Chondrocyte (in vitro differentiated cells): ENCODE measurements at places on chromosomes 6 and 20.

DNA sequence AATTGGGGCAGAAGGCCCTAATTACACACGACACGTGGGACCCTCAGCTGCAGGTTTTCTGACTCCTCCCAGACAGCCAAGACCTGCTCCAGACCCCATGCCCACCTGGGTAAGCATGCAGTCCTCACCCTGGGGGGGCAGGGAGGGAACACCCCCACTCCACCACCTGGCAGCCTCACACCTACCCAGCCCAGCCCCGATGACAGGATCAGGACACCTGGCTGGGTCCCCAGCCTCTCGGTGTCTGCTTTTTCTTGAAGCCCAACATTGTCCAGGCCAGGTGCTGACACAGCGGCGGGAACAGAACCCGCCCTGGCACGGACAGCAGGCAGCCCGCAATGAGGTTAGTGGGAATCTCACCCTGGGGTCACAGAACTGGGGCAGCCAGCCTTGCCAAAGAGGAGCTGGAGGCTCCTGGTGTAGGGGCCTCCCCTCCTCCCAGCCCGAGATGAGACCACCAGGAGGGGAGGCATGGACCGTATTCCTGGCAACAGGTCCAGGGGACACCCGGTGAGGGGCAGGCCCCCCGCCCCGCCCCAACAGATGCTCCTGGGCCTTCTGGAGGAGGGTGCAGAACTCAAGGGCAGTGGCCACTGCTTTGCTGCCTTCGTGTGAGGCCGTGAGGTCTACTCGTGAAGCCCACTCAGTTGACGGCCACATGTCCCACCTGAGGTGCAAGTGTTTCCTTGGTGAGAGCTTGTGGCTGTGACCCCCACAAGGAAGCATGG, 103.8 kb downstream of the DLL1 start:
- DNase-seq = no peak

DNA sequence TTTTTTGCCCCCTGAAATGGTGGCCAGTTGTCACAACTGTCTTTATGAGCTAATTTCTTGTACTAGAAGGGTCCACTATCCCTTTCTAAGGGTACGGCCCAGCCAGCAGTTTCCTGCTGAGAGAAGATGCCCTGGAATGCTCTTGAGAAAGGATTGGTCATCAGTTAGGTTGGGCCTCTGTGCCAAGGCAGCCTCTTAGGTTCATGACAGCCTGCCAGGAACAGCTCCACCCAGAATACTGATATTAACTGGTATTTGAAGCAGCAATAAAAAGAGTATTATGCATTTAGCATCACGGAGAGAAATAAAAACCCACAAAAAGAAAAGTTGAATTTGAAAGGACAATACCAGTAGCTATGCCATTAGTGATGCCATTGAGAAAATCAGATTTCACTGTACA, 9.0 kb upstream of the HINT3 start:
- DNase-seq = no peak

DNA sequence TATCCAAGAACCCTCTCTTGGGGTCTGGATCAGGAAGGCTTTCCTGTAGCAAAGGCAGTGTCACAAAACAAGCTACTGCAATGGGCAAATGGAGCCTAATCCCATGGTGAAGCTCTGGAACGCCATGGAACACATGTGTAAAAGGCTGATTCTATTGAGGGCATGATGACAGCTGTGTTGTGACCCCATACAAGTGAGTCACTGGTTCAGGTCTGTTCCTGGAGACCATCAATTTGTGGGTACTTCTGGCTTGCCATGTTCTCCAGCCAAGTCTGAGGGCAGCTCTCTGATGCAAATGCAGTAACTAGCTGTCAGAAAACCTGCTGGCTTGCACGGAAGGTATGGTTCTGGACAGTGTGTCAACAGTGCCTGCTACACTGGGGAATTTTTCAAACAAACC, 33.3 kb upstream of the ECHDC1 start:
- no peak for DNase-seq

DNA sequence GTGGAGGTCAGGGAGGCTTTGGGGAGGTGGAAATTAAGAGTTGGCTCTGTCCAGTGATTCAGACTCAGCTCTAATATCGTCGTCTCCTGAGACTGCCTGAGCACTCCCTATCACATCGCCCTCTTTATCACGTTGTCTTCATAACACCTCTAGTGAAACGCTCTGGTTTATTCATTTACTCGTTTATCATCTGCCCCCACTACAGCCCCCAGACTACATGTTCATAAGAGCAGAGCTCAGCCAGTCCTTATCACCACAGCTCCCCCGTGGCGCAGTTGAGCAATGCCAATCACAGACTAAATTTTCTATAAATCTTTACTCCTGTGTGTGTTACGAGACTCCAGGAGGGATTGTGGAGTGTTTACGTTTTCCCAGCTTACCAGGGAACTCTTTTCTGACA, 316.2 kb downstream of the ADGRB3 start:
- no peak for DNase-seq

- DNase-seq = no peak
These were observed 187.6 kb downstream of the CLIC5 start for GRCh38 chr6:45827952-45828530.

GRCh38 chr20:52004715-52005114, 186.9 kb downstream of the ZFP64 start:
- DNase-seq = no peak

GRCh38 chr20:10793766-10794165, 120.0 kb upstream of the JAG1 start:
- no peak for DNase-seq

DNA sequence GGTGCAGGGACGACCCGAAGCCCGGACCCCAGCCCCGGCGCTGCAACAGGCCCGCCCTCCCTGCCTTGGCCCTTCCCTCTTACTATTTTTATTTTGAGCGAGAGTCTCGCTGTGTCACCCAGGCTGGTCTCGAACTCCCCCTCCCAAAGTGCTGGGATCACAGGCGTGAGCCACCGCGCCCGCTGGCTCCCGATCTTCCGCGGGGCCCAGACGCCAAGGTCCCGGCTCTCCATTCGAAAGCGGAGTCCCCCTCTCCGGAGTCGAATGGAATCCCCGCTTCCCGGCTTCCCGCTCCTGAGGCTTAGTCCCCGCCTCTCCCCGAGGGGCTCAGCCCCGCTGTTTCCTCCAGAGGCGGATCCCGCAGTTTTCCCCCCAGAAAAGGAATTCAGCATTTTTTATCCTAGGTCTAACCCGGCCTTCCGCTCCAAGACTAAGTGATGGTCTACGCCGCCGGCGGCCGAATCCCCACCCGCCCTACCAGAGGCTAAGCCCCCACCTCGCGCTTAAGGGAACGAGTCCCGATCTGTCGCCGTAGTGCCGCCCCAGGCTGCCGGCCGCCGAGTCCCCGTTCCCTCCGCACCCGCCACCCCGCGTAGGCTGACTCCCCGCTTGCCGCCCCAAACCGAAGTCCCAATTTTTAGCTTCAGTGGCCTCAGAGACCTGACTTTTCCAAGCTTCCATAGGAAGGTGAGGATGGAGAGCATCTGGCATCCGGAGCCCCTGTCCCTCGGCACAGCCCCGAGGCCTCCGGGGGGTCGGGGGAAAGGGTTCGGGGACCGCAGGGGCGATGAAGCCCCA, 11.5 kb upstream of the TMC2 start:
- no peak for DNase-seq

DNA sequence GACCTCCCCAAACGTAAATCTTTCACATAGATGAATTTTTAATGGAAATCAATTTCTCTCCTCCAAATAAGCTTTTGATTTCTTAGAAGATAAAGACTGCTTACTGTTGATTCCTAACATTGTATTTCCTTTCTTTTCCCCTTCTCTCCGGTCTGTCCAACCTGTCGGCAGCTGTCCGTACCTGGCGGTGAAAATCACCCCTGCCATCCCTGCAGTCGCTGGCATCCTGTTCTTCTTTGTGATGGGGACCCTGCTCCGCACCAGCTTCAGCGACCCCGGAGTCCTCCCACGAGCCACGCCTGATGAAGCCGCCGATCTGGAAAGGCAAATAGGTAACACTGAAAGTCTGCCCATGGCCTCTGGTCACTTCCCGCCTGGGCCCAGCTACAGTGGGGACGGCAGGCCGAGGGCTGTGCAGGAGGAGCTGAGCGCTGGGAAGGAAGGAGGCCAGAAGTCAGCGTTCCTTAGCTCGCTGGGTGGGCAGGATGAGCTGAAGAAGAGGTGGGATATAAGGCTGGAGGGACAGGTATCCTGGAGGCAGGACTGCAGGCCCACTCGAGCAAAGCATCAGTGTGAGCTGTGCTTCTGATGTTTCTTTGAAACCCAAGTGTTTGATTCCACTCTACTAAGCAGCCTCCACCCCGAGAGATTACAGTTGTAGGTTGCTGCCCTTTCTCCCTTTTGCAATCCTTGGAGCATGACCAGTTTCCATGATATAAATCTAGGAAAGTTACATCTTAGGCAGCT, 161.6 kb downstream of the ZDHHC14 start:
- no peak for DNase-seq

- no peak for DNase-seq
These were observed 36.1 kb upstream of the MAP7 start for GRCh38 chr6:136586295-136586694.

DNA sequence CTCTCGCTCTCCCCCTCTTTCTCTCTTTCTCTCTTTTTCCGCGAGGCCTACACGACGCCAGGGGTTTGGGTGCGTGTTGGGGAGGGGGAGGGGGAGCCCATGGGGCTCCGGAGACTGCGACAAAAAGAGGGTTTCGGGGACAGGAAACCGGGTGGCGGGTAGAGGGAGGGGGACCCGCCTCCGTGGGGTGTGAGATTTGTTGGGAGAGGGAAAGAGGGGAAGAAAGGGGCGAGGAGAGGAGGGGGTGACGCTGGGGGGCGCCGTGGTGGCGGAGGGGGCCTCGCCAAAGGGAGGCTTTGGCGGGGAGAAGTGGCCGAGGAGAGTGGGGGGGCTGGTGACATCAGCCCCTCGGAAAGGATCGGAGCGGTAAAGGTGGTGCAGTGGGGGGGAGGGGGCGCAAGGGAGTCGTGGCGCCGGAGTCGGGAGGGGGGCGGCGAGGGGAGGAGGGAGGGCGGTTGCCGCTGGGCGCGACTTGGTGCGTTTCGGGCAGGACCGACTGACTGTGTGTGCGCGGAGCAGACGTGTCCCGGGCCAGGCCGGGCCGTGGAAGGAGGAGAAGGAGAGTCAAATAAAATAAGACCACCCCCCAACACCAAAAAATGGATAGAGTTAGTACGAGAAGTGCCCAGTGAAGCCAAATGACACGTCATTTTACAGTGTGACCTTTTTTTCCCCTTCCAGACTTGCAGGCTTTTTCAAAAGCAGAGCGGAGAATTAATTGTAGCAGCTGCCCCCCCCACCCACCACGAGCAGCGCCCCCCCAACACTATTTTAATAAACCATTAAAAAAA, 39.8 kb downstream of the GNAS start:
- DNase-seq = peak; percentile 86

DNA sequence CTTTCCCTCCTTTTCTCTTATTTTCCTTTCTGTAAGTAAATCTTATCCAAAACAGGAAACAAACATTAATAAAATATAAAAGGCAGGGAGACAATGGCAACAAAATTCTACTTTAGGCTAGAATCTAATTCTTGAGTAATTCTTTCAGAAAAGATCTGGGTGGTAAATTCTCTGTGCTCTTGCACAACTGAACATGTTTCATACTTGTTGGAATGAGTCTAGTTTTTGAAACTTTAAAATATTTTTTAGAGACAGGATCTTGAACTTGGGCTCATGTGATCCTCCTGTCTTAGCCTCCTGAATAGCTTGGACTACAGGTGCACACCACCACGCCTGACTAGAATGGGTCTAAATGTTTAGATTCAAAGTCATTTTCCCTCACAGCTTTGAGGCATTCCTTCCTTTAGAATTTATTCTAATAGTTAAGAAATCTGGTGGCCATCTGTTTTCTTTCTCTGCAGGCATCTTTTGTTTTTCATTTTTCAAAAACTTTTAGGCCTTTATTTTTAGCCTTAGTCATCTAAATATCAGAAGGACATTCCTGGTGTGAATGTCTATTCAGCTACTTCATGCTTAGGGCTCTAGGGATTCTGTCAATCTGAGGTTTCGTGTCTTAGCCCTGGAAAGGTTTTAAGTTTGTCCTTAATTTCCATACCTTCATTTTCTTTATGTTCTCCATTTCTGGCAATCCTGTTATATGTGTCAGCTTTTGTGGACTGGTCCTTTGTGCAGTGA, 76.5 kb downstream of the CDKAL1 start:
- no peak for DNase-seq

- DNase-seq = no peak
These were observed 56.2 kb downstream of the SLC22A2 start for GRCh38 chr6:160202411-160202810.

DNA sequence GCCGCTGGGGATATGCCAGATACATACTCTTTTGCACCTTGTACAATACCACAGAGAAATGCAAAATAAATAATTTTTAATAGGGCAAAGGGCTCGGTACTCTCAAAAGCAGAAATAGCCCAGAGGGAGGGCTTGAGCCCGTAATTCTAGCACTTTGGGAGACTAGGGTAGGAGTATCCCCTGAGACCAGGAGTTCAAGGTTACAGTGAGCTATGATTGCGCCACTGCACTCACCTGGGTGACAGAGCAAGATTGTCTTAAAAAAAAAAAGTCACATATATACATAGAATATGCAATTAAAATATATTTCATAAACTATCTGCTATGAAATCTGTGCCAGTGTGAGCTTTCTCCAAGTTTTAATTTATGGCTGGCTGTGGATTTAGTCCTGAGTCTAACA, 818 bp upstream of the TRMT11 start:
- no peak for DNase-seq

GRCh38 chr6:124987291-124987690, 25.1 kb downstream of the RNF217 start:
- DNase-seq = no peak

GRCh38 chr6:144710207-144710606, 425.1 kb downstream of the UTRN start:
- DNase-seq = no peak

DNA sequence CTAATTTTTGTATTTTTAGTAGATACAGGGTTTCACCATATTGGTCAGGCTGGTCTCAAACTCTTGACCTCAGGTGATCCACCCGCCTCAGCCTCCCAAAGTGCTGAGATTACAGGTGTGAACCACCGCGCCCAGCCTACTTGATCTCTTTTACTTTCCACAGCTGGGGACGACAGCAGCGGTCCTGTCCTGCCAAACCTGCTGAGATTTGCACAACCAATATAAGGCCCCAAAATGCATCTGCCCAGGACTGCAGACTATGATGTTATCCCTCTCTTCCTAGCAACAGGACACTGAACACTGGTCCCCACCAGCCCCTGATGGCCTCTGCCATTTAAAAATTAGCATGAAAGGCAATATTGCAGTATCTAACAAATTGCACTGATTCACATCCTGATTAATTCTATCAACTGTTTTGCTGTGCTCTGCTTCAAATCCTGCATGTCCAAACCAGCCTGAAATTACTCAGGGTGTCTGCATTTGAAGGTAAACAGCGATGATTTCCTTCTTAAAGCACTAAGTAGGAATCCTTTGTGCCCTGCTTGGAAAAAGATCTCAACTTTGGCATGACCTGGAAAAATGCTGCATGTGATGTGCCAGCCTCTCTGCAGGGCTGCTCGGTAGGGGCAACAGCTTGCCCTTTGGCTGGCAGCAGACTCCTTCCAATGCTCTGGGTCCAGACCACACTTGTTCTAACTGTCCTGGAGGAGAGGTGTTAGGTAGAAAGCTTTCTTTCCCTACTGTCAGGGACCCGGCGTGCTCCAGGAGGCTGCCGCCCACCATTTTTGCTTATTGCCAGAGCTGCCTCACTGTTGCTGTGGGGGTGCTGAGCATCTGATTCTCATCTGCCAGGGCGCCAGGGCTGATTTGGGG, 27.4 kb upstream of the PXDC1 start:
- DNase-seq = no peak

- no peak for DNase-seq
These were observed 24.3 kb downstream of the TFAP2B start for GRCh38 chr6:50842861-50843384.

- DNase-seq = no peak
These were observed 18.1 kb upstream of the ATRN start for GRCh38 chr20:3452690-3453089.
